ENCODE measurements at places on chromosomes 7 and 10.
A peak's percentile ranks its signal among the peaks of the same experiment; 100 is the strongest.

GRCh38 chr10:27366769-27367168, 126.2 kb upstream of the ACBD5 start:
- DNase-seq: no peak

- DNase-seq: no peak
Measured at GRCh38 chr10:68367121-68367520, 34.4 kb upstream of the PBLD start.

DNA sequence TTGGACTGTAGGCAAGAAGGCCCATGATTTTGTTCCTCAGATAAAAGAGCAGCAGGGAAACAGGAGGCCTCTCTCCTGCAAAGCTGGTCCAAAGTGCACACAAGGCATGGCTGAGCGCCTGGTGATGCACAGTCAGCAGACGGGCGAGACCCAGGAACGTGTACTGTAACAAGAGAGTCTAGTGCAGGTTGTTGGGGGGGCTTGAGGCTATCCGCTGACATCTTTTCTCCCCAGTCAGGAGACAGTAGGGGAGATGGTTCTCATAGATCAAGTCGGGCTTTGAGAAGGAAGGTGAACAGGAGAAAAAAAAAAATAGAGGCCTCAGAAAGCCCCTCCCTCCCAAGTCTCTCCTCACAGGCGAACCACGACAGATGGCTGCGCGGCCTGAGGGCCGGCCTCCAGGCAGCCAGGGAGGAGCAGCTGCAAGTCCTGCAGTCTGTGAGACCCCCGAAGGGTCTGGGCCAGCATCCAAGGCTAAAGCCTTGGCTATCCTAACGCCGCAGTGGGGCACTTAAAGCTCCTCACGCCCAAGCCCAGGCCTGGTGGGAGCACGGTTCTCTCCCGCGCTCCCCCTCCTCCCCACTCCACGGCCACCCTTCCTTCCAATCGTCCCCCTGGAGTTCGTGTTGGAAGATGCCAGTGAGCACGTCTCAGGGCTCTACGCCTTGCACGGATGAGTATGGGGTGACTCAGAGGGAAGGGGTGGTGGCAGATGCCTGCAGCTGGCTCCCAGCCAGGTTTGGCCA, 68.3 kb downstream of the PRKAG2 start:
- DNase-seq: no peak

- DNase-seq: no peak
Measured at GRCh38 chr10:118332948-118333710, 9.0 kb downstream of the FAM204A start.

GRCh38 chr7:100545360-100546128, 6.5 kb downstream of the AGFG2 start:
- DNase-seq: no peak

- no peak for DNase-seq
Measured at GRCh38 chr7:123789817-123790216, 41.0 kb upstream of the WASL start.

- no peak for DNase-seq
Measured at GRCh38 chr7:80053124-80053523, 81.5 kb upstream of the GNAI1 start.

DNA sequence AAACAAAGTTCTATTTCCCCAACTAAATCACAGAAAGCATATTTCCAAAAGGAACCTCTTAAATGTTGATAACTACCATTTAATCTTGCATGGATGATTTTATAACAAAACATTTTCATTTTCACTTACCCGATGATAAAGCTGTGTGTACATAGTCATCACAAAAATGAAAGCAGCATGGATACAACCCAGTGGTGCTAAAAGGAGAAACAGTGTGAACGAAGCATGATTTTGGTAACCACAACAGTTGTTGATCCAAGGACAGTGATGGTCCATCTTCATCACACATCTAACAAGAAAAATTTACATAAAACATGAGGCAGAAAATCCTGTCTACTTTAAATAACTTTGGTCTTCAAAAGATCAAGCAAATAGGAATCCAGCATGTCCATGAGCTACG, 4.7 kb downstream of the ZDHHC6 start:
- no peak for DNase-seq

DNA sequence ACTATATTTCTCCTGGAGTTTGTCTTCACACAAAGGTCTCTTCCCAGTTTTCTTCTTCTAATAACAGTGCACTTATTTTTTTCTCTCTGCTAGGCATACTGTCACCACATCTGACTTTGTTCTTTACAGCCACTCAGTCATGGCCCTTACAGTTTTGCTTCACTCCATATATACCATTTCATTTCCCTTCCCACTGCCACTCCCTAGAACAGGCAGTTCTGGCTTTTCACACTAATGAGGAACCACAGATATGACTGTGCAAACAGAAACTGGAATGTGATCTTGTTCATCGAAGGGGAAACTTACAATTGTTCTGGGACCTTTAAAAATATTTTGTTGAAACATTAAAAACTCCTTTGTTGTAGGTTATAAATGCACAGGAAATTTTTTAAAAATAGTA, 67.3 kb downstream of the EPDR1 start:
- DNase-seq: no peak

DNA sequence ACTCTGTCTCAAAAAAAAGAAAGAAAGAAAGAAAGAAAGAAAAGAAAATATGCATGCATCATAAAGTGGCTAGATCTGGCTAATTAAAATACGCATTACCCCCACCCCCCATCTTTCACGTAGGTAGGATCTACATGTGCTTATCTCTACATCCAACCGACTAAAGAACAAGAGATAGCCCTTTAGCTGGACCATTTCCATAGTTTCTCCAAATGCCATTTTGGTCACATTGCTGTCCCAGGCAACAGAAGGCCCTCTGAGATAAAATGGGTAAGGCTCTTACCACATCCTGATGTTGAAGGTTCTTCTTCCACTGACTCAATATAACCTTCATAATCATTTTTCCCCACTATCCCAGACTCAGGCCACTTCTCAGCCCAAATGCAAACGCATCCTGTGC, 31.5 kb downstream of the PIK3AP1 start:
- DNase-seq: no peak

- DNase-seq: no peak
Measured at GRCh38 chr7:19575909-19576557, 132.8 kb downstream of the POLR1F start.

GRCh38 chr10:132134241-132135052, 52.3 kb upstream of the DPYSL4 start:
- DNase-seq: no peak

DNA sequence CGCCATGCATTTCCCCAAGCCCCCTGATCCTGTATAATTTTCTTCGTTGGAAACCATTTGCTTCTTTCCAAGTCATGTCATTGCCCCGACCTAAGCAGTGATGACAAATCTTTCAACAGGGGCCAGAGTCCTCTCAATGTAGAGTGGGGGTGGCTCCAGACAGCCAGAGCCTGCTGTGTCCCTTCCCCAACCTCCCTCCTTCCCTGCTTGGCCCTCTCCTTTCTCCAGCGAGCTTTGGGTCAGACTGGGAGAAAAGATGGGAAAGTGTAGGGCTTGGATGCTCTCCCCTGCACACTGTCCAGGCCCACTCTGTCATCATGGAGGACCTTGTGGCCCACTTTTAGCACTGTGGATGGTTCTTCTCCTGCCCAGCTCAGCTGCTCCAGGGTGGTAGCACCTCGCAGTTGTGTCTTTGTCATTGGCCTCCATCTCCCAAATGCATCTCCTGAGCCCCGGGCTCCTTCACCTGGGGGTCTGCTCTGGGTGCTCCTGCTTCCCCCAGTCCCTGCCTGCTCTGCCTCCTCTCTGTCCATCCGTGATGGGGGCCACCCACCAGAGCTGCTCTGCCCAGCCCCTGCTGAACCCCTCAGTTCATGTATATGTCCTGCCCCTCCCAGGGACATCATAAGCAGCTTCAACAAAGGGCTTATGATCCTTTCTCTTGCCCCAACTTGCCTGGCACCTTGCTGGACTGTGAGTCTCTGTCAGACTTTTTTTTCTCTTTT, 37.5 kb downstream of the BTBD16 start:
- no peak for DNase-seq

- no peak for DNase-seq
Measured at GRCh38 chr7:10412422-10413019, 561.2 kb upstream of the PHF14 start.

- DNase-seq: no peak
Measured at GRCh38 chr10:118017850-118018249, 28.9 kb downstream of the RAB11FIP2 start.

- no peak for DNase-seq
Measured at GRCh38 chr10:85967594-85967993, 399.0 kb downstream of the GRID1 start.

DNA sequence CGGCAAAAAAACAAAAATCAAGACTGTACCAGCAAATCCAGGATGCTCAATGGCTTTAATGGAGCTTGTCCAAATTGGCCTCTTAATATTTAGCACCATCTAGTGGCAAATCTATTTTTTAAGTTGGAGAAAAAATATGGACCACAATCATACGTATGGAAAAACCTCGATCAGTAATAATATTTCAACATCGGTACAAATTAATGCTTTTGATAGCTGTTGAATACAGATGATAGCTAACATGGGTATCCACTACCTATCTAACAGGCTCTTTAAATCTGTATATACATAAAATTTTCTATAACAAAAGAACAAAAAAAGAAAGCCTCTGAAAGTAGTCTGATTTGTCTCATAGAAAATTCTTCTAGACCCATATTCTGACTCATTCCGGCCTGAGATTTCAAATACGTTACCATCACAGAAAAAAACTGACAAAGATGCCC, 29.2 kb downstream of the COA1 start:
- DNase-seq: no peak

GRCh38 chr10:130364631-130365411, 228.6 kb downstream of the GLRX3 start:
- no peak for DNase-seq

GRCh38 chr7:46383605-46384004, 462.5 kb upstream of the IGFBP3 start:
- no peak for DNase-seq

DNA sequence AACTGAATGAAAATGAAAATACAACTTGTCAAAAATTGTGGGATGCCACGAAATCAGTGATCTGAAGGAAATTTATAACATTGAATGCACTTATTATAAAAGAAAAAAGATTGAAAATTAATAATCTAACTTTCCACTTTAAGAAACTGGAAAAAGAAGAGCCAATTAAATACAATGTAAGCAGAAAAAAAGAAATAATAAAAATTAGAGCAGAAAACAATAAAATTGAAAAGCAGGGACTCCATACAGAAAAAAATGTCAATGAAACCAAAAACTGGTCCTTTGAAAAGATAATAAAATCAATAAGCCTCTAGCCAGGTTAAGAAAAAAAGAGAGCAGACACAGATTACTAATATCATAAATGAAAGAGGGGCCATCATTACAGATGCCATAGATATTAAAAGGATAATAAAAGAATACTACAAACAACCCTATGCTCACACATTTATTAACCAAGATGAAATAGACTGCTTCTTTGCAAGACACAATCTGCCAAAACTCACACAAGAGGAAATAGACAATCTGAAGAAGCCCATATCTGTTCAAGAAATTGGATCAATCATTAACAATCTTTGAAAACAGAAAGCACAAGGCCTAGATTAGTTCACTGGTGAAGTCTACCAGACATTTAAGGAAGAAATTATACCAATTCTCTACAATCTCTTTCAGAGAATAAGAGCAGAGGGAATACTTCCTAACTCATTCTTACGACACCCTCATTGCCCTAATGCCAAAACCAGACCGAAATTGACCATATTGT, 233.8 kb upstream of the NEBL start:
- DNase-seq: no peak

GRCh38 chr10:102001435-102002068, 54.4 kb downstream of the ARMH3 start:
- DNase-seq: peak; percentile 43

GRCh38 chr10:23075672-23076071, 19.7 kb upstream of the MSRB2 start:
- DNase-seq: no peak

GRCh38 chr10:124650263-124650662, 93.9 kb downstream of the FAM53B start:
- no peak for DNase-seq

GRCh38 chr7:101589052-101589451, 40.0 kb downstream of the MYL10 start:
- no peak for DNase-seq

- no peak for DNase-seq
Measured at GRCh38 chr7:116671681-116672595, at the start of gene MET. TSS of gene MET (plus strand) at chr7:116672196. CDS start at chr7:116699085, 26,889 bp downstream.

DNA sequence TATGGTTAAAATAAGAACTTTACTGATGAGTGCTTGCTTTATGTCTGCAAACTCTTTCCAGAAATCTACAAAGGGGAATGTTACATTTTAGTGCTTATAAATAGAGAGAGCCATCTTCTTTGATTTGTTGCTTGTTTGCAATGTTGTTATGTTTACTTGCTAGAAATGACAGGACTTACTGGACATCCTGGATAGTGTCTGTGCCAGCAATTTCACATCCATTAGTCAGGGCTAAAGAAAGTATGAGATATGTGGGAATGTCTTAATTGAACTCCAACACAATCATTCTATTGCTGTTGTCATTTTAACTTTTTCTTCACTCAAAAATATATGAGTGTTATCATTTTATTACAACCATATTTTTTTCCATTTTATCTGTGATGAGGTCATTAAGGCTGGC, 453.2 kb downstream of the TNS3 start:
- DNase-seq: no peak

GRCh38 chr7:81068-81925, 111.1 kb upstream of the FAM20C start:
- DNase-seq: no peak

GRCh38 chr7:30589111-30589510, 5.6 kb upstream of the GARS1 start:
- DNase-seq: no peak

DNA sequence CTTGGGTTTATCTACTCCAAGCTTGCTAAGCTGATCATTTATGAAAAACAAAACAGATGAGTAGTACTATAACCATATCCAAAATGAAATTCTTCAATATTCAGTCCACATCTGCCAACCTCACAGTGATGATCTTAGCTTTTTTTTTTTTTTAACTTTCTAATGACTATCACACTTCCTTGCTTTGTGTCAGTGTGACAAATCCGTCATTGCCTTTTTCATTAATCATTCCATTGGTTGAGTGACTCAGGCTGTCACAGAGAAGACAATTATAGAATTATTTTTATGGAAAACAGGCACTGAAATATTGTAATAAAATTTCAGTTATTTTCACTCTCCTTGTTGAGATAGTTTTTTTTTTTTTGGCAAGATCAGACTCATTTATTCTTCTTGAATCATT, 70.7 kb downstream of the CPVL start:
- DNase-seq: no peak

DNA sequence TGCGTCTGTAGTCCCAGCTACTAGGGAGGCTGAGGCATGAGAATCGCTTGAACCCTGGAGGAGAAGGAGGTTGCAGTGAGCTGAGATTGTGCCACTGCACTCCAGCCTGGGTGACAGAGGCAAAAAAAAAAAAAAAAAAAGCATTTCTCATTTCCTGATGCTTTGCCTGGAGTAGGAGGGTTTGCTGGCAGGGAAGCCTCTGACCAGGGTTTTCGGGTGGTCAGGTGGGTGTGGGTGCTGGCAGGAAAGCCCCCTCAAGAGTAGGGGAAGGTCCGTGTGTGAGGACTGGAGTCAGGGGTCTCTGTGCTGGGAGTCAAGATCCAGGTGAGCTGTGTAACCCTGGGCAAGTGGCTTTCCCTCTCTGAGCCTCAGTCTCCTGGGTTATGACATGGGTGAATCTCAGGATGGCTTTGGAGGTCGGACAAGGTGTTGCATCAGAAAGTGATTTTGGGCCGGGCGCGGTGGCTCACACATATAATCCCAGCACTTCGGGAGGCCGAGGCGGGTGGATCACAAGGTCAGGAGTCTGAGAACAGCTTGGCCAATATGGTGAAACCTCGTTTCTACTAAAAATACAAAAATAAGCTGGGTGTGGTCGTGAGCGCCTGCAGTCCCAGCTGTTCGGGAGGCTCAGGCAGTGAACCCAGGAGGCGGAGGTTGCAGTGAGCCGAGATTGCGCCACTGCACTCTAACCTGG, 3.2 kb downstream of the AMZ1 start:
- no peak for DNase-seq

All from D721Med (cell line).